Activated CD4-positive, alpha-beta T cell treated with anti-CD3 and anti-CD28 coated beads for 36 hours (primary cell): ENCODE measurements at places on chromosomes 7 and 10.

GRCh38 chr7:103862302-103863035 is 127.0 kb downstream of the RELN start:
- no peak for DNase-seq

- DNase-seq, result no peak
Measured at GRCh38 chr10:47018026-47018735, 107.0 kb downstream of the PTPN20 start.

- no peak for DNase-seq
Measured at GRCh38 chr7:12987238-12987637, 299.8 kb downstream of the ARL4A start.

DNA sequence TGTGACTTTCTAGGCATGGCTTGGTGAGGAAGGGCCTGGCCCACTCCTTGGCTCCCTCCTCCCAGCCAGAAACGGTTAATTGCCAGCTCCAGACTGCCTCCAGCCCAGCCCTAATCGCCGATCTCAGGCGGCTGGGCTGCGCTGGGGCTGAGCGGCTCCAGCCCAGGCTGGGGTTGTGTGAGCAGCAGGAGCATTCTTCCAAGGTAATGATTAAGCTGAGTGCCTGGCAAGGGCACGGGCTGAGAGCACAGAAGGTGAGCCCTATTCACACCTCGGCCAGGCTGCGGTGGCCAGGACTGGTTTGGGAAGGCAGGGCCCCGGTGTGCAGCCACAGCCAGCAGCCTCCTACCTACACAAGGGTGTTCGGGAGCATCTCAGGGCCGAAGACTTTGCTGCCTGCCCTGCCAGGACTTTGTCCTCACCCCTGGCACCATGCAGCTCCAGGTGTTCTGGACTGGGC is at the start of gene TMEM72:
TSS of gene TMEM72 (plus strand) at position 257 of the 460 bp plus-strand sequence. CDS start at position 433, 176 bp downstream.
- no peak for DNase-seq

DNA sequence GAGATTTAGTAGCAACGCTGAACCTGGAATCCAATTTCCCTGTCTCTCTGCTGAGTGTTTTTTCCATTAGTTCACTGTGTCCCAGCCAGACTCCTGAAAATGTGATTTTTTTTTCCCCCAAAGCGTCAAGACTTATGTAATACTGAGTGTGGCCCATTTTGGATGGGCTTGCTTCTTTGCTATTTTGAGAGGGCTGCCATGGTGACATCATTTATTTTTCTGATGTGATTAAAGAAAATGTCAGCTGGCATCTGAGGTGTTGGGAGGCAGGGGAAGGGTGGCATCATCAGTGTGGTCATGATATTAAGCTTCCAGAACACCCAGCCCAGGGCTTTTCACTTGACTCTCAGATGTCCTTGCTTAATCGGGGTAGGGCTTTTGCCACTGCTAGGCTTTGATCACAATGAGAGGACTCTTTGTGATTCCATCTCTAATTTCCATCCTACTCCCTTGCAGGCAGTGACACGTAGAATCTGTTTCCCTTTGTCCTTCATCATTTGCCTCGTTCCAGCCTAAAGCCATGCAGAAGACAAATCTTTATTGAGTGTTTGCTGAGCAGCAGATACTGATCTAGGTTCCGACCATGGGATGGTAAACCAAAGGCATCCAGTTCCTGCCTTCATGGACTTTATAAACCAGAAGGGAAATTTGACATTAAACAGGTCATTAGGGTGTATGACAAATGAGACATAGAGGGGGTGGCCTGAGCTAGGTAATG is 7.4 kb downstream of the ZNF365 start:
- no peak for DNase-seq

DNA sequence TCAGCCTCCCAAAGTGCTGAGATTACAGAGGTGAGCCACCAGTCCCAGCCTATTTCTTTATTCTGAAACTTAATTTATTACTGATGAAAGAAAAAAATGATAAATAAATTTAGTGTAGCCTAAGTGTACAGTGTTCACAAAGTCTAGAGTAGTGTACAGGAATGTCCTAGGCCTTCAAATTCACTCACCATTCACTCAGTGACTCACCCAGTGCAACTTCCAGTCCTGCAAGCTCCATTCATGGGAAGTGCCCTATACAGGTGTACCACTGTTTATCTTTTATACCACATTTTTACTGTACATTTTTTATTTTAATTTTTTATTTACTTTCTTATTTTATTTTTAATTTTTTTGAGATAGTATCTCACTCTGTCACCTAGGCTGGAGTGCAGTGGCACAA is 12.2 kb downstream of the MRLN start:
- no peak for DNase-seq

DNA sequence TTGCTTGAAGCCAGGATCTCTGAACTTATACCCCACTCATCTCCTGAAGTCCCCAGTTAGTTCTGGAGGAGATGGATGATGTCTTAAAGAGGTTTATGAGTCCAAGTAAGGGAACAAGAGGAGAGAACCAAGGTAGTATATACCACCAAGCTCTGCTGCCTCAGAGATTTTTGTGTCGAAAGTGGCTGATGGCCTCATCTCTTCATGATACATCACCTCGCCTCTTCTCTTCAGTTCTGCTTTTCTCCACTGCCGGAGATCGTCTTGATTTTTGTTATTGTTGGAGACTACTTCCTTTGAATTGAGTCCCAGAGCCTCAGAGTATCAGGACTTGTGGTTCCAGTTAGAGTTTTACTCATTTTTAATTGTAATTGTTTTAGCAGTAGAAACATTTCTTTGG is 1.9 kb downstream of the VTI1A start:
- DNase-seq, result no peak
